COLO829 (cell line): ENCODE measurements at places on chromosomes 7 and 10.

DNA sequence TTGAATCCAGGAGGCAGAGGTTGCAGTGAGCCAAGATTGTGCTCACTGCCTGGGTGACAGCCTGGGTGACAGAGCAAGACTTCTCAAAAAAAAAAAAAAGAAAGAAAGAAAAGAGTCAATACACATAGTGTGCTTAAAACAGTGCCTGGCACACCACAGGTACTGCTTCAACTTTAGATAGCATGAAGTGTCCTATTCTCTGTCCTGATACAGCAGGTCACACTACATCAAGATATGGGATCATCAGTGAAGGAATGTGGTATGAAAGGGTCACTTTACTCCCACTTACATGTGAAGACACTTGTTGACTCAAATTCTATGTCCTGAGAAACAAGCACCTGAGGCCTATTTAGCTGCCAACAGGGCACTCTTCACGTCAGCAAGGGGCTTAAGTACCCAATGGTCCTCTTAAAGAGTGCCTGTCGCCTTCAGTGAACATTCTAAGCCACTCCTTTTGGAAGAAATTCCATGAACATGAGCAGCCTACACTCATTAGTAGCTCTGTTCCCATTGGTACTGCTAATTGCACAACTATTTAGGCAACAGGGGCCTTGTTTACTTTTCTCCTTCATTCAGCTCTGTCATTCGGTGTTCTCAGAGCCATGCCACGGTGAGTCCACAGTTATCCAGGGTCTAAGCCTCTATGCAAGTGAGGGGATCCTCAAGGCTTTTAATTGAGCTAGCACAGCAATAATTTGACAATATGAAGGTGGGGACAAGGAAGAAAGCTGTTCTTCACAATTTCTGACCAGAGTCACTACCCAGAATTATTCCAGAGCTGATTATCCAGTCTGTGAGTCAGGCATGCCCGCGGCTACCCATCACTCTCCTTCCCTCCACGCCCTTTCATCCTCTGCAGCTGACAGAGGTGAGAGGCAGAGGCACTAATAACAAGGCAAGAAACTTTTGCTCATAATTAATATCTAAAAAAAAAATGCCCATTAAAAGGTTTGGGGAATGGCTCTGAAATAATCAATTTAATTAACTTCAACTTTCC, 56.6 kb upstream of the PTN start:
- no peak for DNase-seq

DNA sequence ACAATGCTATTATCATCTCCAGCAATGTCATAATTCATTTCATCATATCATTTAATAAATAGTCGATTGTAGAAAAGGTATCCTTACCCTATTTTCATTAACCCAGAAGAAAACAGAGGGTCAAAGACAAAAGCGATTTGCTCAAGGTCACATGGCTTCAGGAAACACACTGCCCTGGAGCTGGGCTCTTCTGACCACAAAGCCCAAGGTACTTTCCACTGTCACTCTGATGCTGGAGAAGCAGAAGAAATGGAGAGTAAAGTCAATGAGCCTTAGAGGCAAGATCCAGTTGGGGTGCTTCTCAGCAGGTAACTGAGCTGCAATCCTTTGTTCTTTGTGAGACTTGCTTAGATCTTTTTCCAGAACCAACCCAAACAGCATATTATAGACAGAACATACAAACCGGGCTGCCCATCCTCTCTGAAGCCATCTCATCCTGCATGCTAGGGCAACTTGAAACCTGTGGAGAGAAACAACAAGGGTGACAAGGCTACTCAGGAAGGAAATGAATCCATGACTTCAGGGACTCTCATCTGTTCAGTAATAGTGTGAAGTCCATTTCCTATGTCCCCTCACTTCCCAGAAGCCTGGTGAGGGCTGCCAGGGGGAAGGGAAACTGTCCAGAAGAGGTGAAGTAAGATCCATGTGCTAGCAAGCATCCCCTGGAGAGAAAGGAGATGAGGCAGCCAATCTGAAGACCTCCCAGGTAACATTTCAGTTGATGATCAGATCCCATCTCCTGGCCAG, 148.6 kb upstream of the SVIL start:
- no peak for DNase-seq

DNA sequence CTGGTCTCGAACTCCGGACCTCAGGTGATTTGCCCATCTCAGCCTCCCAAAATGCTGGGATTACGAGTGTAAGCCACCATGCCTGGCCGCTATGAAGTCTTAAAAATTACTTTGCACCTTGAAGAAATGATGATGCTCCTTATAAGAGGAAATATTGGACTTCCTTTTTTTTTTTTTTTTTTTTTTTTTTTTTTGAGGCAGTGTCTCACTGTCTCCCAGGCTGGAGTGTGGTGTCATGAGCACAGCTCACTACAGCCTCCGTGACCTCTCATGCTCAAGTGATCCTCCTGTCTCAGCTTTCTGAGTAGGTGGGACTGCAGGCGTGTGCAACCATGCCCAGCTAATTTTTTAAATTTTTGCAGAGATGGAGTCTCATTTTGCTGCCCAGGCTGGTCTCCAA, 65.3 kb downstream of the KMT2E start:
- no peak for DNase-seq

DNA sequence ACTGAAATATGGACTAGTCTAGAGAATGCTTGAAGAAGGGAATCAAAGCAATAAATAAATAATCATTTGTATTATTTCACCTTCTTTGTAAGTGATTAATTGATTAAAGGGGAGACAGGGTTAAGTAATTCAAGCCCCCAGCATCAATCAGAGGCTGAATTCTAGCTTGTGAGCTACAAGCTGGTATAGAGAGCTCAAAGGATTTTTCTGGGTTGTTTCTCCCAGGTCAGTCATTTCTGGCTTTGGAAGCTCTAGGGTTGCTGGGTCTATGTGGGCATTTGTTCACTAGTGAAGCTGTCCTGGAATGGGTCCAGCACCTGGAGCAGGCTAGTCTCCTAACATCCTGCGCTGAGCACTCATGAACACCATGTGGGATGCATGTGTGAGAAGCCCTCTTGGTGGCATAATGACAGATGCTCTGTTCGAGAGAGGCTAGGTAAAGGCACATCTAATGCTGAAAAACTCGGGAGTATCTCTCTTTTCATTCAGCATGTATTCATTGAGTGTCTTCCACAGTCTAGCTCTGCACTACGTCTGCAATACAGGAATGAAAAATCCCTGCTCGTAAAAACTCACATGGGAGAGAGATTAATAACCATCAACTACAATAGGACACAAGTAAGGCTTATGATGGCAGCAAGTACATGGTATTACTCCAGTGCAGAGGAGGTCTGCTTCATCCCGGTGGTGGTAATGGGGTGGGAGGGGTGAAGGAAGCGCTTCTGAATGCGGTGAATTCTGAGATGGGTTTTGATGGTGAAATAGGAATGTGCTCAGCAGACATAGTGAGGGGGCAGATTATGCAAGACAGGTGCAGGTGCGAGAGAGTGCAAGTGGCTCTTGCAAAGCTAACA, 68.0 kb upstream of the NRP1 start:
- no peak for DNase-seq

DNA sequence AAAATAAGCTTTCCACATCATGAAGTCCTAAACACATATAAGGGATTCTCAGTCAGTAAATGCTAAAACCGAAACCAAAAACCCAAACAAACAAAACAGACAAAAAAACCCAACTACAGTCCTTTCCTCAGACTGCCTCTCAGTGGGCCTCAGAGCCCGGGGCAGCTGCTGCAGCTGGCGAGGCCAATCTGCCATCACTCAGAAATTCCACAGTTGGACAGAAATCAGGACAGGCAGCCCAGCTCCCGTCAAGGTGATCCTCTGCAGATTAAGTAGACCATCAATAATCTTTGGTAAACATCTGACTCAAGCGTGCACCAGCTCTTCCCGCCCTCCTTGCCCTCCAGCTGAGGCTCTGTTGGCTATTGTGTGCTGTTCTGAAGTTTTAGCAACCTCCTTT, 142.2 kb downstream of the ATXN7L1 start:
- DNase-seq = no peak

GRCh38 chr7:1899196-1899595, 229.1 kb downstream of the ELFN1 start:
- DNase-seq = no peak

- no peak for DNase-seq
Measured at GRCh38 chr7:69398986-69399385, 199.3 kb upstream of the AUTS2 start.

GRCh38 chr7:81430761-81431160, 339.1 kb downstream of the HGF start:
- no peak for DNase-seq

DNA sequence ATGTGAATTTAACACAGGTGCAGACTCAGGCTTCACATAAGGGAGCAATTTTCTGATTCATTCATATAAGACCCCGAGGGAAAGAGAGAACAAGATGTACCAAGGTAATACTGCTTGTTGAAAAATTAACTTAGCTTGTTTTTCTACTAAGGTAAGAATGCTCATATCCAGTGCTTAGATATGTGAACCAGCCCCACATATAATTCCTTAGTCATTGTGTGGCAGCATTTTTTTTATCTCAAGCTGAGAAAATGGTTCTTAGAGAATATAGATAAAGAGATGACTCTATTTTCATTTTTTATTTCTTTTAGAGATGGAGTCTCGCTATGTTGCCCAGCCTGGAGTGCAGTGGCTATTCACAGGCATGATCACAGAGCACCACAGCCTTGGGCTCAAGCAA, 121.8 kb upstream of the SEM1 start:
- DNase-seq = no peak

DNA sequence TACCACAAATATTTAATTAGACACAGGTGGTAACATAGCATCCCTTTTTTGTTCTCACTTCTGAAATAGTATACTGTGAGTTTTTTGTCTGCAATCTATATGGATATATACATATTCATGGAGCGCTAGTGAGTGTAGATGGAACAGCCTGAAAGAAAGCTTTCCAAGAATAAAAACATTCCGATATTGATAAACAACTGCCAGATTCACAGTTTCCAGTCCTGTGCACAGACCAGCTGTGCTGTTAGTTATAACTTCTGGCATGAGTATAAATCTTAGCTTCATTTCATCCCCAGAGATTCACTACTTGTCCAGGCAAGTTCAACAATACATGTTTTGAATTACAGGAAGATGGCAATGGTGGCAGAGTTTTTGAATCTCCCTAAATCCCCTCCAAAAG, 467.1 kb upstream of the STEAP1 start:
- no peak for DNase-seq

GRCh38 chr7:87628780-87629569, 777 bp downstream of the RUNDC3B start:
- no peak for DNase-seq

- no peak for DNase-seq
Measured at GRCh38 chr7:157357129-157358040, 20.6 kb downstream of the DNAJB6 start.

- no peak for DNase-seq
Measured at GRCh38 chr7:115707258-115708012, 323.1 kb downstream of the TFEC start.

DNA sequence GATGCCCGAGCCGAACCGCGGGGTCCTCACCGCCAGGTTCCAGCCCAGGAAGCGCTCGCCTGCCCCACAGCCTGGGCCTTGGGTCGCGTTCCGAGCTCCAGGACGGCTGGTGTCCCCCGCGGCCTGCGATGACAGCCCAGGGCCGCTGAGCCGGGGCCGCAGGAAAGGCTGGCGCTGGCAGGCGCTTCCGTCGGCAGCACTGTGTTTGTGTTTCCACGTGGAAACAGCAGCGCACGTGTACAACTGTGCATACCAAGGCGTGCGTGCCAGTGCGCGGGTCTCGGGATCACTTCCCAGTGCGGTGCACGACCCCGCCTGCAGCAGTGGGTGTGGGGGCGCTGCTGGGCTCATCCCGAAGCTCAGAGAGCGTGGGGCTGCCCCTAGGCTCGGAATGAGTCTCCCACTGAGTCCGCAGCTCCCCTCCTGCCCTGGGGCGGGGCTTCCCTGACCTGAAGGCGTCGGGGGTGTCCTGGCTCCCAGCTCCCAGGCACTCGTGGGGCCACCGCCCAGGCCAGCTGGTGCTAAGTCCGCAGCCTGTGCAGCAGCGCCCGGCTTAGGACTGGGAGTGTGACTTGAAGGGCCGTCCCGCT, 17.2 kb downstream of the AP5Z1 start:
- no peak for DNase-seq

DNA sequence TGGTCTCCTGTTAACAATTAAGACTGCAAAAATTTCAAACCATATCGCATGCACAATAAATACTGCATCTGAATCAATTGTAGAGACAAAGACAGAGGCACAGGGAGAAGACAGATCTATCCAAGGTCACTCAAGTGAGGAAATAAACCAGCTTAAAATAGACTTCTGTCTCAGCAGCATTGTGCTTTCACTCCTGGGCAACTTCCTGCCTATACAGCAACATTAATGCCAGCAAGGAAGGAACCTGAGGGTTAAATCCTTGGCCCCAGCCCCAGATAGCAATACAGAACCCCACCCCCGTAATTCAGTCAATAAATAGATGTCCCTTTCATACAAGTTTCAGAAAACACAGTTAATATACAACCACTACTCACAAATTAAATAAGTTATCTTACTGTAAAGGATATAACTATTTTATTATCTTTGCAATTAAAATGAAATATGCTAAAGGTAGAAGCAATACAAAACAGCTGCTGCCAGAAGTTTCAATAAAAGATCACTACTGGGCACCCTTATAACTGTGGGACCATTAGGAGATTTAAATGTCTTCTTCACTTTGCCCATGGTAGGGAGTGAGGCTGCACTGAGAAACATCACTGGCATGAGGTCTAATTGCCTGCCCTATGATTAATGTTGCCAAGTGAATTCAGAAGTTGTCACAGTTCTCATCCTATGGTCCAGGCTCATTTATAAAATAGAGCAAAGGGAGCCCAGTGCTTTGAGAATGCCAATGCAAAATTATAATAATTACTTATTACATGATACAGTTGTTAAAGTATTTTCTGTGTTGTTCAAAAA, 49.4 kb downstream of the CAV1 start:
- no peak for DNase-seq

GRCh38 chr7:21504021-21504420, 38.8 kb upstream of the DNAH11 start:
- DNase-seq = no peak

- no peak for DNase-seq
Measured at GRCh38 chr7:77202481-77202976, 2.9 kb upstream of the FGL2 start.

- DNase-seq = no peak
Measured at GRCh38 chr10:3154666-3155065, 17.9 kb downstream of the PITRM1 start.
